ENCODE measurements at places on chromosomes 4 and X. TPM values are rescaled to one million over a fixed set of nuclear protein-coding genes. Genes with fewer than 3 reads are reported as not detected.

Gene CCSER1
- 1.0 TPM for total RNA-seq

Gene DUSP21
- not detected for total RNA-seq

Gene GASK1B
- total RNA-seq, result 24.5 TPM

Gene REELD1
- total RNA-seq, result not detected

Gene SHROOM2
- 2.1 TPM for total RNA-seq

Gene ZNF157
- 0.52 TPM for total RNA-seq

Gene UGT8
- 2.1 TPM for total RNA-seq

Gene MSMO1
- total RNA-seq, result 55.8 TPM

Gene PRDX4
- 146 TPM for total RNA-seq

Gene CYP2U1
- total RNA-seq, result 5.2 TPM

Gene GPM6B
- 18.8 TPM for total RNA-seq

Gene RASSF6
- total RNA-seq, result not detected

Gene LGI2
- 1.6 TPM for total RNA-seq

Gene GAGE12H
- not detected for total RNA-seq

Gene SSX3
- not detected for total RNA-seq

Gene RRH
- total RNA-seq, result under 0.01 TPM

Gene TMEM154
- 1.0 TPM for total RNA-seq

Gene TENM3
- total RNA-seq, result 29.7 TPM

Gene STPG2
- 0.52 TPM for total RNA-seq

Gene SLC9B1
- 15.7 TPM for total RNA-seq

Gene ERCC6L
- total RNA-seq, result 0.52 TPM

Gene CT45A5
- total RNA-seq, result not detected

Gene GLUD2
- 3.7 TPM for total RNA-seq

Gene TRIM60
- not detected for total RNA-seq

Gene MAGEA11
- total RNA-seq, result not detected

Gene GDPD2
- not detected for total RNA-seq

Gene MID1
- 17.7 TPM for total RNA-seq

Gene CXorf49
- total RNA-seq, result not detected

Gene JCHAIN
- 2.1 TPM for total RNA-seq

Gene STARD8
- 8.9 TPM for total RNA-seq

Gene GAGE12C
- total RNA-seq, result not detected

Gene VCX3A
- total RNA-seq, result not detected

Gene CITED1
- 18.8 TPM for total RNA-seq

Gene MTCP1
- total RNA-seq, result 20.9 TPM
